ENCODE measurements at places on chromosomes 12 and 14.
A peak's percentile ranks its signal among the peaks of the same experiment; 100 is the strongest.

DNA sequence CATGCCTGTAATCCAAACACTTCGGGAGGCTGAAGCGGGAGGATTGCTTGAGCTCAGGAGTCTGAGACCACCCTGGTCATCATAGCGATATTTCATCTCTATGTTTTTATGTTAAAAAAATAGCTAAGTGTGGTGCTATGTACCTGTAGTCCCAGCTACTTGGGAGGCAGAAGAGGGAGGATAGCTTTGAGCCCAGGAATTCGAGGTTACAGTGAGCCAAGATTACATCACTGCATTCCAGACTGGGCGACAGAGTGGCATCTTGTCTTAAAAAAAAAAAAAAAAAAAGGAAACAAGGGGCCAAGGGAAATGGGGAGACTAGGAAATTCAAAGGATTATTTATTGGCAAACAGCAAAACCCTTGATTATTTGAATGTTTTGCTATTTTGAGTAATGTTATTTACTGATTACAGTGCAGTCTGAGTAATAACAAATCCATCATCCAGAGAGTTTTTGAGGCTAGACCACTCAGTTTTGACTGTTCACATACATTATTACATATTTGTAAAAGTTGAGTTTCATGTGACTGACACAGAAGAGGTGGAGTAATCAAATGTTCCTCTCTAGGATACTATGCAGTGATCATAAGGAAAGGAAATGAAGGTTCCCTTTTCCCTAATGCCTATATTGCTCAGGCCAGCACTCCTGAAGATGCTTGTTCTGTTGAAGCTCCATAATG lies 40.8 kb downstream of the PRKCH start:
- DNase-seq = no peak

DNA sequence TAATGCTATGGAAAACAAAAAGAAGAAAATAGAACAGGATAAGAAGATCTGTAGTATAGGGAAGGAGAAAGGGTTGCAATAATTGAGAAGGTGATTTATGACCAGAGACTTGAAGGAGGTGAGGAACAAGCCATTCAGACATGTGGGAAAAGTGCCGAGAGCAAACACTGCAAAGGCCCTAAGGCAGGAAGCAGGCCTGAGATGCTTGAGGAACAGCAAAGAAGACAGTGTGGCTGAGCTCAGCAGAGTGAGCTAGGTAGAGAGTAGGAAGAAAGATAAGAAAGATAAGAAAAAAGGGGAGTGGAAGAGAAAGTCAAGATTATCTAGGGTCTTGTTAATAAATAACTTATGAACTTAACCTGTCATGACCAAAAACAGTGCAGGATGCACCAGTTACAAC lies 671.8 kb downstream of the RPS29 start:
- no peak for DNase-seq

DNA sequence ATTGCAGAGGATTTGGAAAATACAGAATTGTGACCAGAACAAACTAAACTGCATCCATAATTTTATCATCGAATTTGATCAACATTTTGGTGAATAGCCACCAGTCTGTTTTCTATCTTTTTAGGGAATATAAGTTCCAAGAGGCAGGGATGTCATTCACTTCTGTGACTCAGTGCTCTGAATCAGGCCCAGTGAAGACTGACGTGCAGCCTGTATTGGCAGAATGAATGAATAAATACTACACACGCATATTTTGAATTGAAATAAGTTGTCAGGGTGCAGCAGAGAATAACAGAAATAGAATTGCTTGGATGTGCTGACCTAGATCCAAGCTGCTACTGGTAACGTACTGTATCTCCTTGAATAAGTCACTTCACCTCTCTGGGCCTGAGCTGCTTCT lies 1.3 kb upstream of the EMP1 start:
- DNase-seq = no peak

DNA sequence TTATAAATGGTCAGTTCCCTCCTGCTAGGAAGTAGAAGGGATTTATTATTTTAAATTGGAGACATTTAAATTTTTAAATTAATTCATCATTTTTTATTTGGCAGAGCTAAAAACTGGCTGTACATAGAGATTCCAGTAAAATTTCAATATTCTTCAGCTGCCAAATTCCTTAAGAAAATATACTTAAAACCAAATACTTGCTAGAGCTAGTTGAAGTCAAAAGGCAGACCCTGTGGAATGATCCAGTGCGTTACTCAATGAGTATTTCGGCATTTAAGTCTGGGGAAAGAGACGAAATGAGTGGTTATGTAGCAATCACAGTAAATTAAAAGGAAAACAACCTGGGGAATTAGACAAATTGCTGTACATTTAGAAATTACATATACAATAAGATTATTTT lies 1104.7 kb downstream of the SLC6A15 start:
- DNase-seq = no peak

- no peak for DNase-seq
Measured at GRCh38 chr12:52494518-52494917, 1.5 kb upstream of the KRT6A start.

DNA sequence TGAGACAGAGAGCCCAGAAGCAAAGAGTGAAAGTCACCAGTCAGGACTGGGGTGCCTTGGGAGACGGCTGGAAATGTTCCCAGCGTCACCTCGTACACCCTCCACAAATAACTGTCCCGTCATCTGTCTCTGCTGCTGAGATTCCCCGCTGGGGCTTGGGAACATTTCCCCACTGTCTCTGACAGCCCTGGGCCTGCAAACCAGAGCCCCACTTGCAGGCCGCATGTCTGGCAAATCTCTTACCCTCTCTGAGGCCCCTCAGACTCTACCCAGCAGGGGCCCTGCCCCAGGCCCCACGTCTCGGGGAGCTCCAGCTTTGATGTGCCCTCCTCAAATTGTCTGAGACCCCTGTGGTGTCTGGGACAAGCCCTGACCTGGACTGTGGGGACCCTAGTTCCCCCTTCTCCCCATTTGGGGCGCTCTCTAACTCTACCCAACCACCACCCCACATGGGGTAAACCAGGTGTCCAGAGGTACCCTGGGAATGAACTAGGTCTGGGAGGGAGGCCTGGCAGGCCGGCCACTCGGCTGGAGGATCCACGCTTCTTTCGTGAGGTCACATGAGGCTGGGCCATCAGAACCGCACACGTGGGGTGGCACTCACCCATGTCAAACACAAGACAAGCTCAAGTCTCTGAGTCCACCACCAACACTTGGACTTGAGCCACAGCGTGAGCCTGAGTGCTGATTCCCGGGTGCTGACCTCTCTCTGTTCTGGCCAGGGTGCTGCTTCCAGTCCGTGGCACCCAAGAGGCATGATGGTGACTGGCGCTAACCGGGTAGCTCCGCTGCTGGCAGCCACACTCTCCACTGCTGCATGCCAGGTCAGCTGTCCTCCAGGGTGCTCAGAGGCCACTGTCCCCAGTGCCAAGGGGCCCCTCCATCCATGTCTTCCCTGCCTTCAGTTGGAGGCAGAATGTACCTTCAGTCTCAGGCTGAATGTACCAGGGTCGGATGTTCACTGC lies 59.8 kb downstream of the DIO3 start:
- DNase-seq = no peak

GRCh38 chr12:27534060-27534764 lies 10.2 kb downstream of the PPFIBP1 start:
- DNase-seq = no peak

DNA sequence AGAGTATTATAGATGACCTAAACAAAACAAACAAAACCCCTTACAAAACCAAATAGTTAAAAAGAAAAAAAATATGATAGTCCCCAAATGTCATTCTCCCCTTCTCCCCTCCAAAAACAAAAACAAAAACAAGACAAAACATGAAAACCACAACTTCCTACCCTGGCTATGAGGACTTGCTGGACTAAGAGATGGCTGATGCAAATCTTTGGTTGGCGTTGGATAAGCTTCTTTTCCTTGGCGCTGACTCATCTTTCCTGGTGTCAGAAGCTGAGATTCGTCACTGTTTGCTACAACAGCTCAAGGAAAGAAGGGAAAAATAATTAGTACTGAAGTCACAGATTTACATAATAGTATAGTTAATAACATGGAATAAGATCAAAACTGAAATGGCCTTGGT lies 102.5 kb upstream of the BBS10 start:
- no peak for DNase-seq

DNA sequence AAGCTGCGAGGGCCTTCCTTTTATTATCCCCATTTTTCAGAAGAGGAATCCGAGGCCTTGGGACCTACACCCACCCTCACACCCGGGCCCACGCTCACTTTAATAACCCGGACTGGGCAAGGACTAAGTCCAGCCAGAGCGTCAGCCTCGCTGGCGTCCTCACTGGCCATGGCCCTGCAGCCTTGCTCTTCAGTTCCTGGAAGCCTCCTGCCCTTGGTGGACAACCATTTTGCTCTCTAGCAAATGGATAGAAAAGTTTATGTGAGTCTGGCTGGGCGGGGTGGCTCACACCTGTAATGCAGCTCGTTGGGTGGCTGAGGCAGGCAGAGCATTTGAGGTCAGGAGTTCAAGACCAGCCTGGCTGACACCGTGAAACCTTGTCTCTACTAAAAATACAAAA lies 9.8 kb downstream of the RTL1 start:
- peak; percentile 44 for DNase-seq

GRCh38 chr14:94175747-94176146 lies 1.6 kb downstream of the PPP4R4 start:
- no peak for DNase-seq

DNA sequence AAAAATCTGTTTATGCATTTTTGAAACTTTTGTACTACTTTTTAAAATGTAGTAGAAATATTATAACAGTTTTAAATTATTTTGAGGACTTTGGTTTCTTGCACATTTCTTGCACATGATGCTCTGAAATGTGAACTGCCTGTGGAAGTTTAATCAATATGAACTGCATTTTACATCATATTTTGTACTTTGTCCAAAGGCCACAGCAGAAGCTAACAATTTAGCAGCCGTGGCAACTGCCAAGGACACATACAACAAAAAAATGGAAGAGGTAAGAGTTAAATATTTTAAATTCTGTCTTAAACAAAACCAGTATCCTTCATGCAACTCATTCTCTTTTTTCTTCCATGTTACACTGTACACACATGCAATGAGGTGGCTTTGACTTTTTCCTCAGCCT lies 45.1 kb downstream of the SAV1 start:
- DNase-seq = no peak

GRCh38 chr14:90402016-90402415 lies 5.2 kb downstream of the CALM1 start:
- no peak for DNase-seq

DNA sequence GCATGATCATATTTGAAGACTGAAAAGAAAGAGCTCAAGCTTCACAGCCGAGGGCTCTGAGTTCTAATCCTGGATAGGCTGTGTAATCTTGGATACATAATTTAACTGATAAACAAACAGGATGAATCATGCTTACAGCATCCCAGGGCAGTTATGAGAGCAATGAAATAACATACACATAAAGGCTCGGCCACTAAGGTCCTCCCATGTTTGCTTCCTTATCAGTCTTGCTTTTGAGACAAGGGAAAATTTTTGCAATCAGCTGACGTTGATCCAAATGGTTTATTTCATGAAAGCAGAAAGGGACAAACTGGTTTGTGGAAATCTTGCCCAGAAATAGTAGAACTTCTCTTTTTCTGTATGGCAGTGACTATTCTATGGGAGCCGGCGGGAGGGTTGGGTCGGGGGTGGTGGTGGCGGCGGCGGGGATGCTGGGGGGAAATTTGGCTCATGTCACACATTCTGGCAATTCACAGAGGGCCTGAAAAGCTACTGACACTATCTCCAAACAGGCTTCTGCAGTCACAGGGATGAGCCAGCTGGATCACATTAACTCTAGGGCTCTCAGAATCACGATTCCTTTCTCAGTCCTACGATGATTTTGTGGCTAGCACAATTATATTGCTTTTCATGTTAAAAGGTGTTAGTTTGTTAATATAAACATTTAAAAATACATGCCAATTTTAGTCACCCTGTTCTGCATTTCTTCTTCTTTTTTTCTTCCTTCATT lies 124.5 kb downstream of the SLC8A3 start:
- DNase-seq = no peak

DNA sequence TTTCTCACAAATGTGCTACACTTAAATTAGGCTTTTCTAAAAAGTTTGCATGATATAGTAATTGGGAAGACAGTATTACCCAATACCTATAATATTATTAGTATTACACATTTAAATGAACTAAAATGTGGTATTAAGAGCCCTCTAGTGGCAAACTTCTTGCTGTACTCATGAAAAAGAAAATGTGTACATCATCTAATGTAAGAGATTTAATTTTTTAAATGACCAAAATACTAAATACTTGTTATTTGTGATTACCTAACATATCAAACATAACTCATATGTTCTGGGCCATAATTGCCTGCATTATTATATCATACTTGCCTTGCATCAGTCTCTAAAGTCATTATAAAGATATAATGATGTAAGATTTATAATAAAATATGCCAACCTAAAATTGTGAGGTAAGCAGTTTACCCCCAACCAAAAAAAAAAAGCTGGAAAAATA lies 64.2 kb downstream of the DNAI7 start:
- no peak for DNase-seq

DNA sequence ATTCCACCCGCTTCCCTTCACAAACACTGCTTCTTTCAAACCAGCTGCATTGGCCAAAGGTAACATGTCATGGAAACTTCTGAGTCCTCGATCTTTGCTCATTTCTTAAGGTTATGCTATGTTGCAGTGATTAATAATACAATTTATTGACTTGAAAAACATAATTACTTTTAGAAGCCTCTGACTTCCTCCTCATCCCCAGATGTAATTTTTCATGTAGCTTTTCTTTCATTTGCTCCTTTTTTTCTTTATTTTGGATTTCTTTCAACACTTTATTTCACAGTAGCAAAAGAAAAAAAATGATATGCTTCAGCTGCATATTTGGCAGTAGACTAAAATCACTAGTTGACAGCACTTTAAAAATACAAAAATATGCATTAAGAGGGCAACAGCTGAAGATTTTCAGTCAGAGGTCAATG lies 116.2 kb downstream of the LRRIQ1 start:
- DNase-seq = no peak

- DNase-seq = no peak
Measured at GRCh38 chr12:88518863-88519403, 61.3 kb downstream of the KITLG start.

- no peak for DNase-seq
Measured at GRCh38 chr12:123617580-123617979, 15.7 kb downstream of the DDX55 start.

GRCh38 chr12:52699960-52700359 lies 3.4 kb downstream of the KRT77 start:
- DNase-seq = no peak

GRCh38 chr14:59308673-59309072 lies 120.2 kb downstream of the DAAM1 start:
- no peak for DNase-seq

DNA sequence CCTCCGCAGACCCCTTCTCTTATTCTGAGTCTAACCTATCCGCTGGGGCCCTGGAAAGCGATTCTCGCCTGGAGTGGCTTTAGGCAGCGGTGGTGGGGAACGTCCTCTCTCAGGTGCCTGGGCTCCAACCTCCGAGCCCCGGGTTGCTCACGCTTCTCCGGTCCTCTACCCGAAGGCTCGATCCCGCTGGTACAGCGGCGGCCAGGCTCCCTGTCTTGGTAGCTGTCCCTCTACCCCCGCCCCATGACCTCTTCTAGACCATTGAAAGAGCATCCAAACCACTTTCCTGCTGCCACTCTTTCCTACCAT lies 505 bp upstream of the HEBP1 start:
- DNase-seq = no peak

GRCh38 chr12:74527491-74527890 lies 10.1 kb upstream of the ATXN7L3B start:
- no peak for DNase-seq
